ENCODE measurements at places on chromosomes 7 and 10.
A peak's percentile ranks its signal among the peaks of the same experiment; 100 is the strongest.

GRCh38 chr7:148696787-148697186 is 1.9 kb upstream of the CUL1 start:
- no peak for DNase-seq

DNA sequence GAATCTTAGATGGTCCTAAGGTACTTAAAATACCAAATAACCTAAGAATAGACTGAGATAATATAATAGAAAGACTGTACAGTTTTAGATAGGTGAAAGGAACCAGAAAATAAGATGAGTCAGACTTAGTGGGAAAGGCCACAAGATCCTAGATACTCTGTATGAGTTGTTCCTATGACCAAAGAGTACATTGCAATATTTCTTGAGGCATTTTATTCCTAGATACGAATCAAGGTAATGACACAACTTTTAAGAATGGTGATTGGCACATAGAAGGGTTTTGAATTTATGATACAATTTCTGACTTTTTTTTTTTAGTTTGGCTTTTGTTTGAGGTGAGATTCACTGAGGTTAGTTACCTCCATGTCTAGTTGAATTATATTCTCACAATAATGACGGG is 30.2 kb downstream of the MGAM start:
- peak; percentile 35 for DNase-seq

GRCh38 chr10:67629461-67629971 is 66.5 kb downstream of the CTNNA3 start:
- DNase-seq = peak; percentile 87

GRCh38 chr7:111763221-111763801 is 201.0 kb upstream of the IMMP2L start:
- peak; percentile 47 for DNase-seq

GRCh38 chr7:68971634-68972340 is 626.5 kb upstream of the AUTS2 start:
- no peak for DNase-seq

DNA sequence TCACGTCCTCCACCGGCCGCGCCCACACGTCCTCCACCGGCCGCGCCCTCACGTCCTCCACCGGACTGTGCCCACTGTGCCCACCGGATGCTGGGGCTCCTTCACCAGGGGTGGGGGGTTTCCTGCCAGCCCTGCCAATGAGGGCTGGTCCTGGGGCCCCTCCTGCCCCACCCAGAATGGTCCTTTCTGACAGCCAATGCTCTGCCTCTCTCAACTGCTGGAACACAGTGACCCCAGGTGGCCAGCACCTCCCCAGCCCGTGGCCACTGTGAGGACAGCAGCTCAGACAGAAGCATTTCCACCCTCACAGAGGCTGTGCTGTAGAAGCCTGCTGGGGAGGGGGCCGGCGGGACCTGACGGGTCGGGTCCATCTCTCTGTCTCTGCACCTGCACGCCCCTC is 90.1 kb upstream of the DNAAF5 start:
- no peak for DNase-seq

- DNase-seq = no peak
Observed at GRCh38 chr7:140649556-140650205, 9.1 kb upstream of the DENND2A start.

- DNase-seq = peak; percentile 57
Observed at GRCh38 chr7:148738737-148739535, 40.2 kb downstream of the CUL1 start.

DNA sequence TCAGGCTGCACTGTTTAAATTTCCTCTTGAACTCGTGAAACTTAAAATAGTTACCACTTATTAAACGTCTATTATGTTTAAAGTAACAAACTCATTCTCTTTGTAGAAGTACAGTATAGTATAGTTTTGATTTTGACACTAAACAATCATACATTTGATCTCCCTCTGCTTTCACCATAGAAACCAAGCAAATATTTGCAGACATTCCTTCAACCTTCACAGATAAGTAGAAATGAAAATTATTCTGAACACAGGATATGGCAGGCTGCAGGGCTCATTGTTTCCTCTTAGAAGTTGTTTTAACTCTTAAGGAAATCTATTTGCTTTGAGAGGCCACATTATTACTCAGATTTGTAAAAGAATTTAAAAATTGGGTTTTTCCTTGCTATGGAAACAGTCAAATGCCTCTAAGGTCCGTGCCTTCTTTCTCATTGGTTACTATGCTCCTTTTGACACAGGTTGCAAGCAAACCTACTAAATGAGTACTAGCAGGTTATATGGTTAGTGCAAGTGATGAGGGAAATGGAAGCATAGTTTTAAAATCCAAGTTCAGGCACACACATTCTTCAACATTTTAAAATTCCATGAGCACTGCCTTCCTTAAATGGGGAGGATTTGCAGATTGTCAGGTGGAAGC is 92.8 kb upstream of the FAM133B start:
- no peak for DNase-seq

- DNase-seq = peak; percentile 87
Observed at GRCh38 chr7:20064974-20065862, 152.0 kb downstream of the MACC1 start.

- no peak for DNase-seq
Observed at GRCh38 chr10:7551950-7552716, 114.6 kb downstream of the ITIH5 start.

DNA sequence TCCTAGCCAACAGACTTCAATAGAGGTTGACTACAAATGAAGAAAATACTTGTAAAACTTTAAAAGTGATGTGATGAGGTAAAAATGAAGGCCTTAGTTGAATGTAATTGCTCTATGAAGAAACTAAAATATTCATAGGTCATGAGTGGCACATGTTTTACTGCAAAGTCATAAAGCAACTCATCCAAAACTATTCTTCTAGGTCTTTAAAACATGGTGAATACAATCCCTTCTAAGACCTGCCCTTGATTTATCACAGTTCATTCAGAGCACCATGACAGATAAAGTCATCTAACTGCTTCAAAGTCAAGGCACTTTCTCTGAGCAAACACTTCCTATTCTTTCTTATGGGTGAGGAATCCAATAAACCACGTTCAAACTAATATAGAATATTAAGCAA is 713.5 kb downstream of the SORCS1 start:
- DNase-seq = no peak

- DNase-seq = no peak
Observed at GRCh38 chr10:91779011-91779605, 19.1 kb upstream of the TNKS2 start.
